ENCODE measurements at places on chromosomes 7 and 10.

DNA sequence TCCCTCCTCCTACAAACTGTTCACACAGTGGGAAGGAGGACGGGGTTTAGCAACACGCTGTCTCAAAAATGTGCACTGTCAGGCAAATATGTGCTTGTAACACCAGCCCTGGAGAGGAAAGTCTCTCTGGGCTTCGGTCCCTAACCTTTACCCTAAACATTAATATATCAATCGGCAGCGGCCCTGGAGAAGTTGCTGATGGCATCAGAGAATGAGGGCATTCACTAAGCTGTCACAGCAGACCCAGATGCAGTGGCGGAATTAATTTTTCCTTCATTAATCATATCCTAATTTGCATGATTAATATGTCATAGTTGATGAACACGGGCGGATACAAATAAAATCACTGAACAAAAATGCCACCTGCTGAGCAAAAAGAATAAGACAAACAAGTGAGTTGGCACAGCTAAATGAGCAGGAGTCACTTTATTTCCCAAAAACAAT, 45.2 kb upstream of the INSIG1 start:
- DNase-seq = no peak

- DNase-seq = no peak
These were observed 10.9 kb downstream of the MMRN2 start for GRCh38 chr10:86946213-86947155.

- DNase-seq = no peak
These were observed 22.3 kb upstream of the TMEM26 start for GRCh38 chr10:61475449-61475873.

DNA sequence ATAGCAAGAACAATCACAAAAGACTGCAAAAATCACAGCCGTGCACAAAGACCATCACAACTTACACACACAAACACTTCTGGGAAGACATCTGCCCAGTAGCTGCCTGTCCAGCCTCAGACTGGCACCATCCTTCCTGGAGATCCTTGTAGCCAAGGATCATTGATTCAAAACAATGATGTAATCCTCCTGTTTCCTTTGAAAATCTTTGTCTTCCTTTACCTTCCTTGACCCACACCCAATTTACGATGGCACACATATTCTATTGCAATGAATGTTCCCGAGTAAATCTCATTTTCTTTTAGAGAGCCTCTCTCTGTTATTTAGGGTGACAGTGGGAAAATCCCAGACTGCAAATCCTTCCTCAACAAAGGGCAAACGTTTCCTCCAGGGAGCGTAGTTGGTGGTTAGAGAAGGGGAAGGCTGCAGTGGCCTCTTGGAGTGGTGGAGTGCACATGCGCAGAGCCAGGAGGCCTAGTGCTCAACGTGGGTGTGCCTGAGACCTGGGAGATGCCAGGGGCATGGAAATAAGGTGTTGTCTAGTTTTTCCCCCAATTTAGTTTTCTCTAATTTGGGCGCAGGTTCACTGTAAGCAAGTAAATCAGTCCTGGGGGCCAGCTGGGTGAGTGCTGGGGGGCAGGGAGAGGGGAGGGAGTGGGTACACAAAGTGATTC, 3.1 kb upstream of the INPP5A start:
- no peak for DNase-seq

All from posterior cingulate gyrus (tissue), 11 donors.